ENCODE measurements at places on chromosomes 16 and 17.

DNA sequence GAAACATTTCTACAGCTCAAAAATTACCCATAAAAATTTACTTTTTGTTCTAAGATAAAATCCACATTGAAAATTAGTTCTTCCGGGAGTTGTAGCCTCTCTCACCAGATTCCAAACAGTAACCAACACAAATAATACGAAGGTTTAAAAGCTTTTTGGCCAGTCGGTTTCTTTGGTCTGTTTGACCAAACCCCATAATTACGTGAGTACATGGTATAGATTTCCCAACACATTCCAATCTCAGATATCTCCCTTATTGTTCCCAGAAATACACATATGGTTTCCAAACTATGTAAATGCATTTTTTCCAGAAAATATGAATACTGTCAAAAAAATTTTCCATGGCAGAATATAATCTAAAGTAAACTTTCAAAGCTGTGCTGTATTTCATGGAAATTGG is 722.0 kb downstream of the KCNJ2 start:
- DNase-seq, result no peak

GRCh38 chr17:78368348-78368747 is 8.5 kb upstream of the SOCS3 start:
- no peak for DNase-seq

GRCh38 chr16:85394456-85395206 is 218.5 kb upstream of the GSE1 start:
- DNase-seq, result no peak

DNA sequence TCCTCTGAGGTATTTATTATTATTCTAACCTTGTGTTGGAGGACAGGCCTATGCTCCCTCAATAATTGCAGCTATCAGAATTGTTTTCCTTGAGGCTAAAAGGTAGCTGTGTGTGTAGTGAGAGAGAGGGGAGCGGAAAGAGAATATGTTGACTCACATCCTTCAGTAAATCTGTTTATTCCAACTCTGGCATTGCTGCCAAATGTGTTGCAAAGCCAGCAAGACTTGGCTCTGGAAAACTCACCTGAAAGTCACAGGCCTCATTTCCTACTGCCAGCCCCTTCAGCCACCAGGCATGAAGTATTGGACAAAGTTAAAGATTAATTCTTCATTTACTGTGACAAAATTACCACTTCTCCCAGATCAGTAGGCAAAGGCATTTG is 9.6 kb downstream of the CA10 start:
- DNase-seq, result no peak

GRCh38 chr16:2785101-2785991 is 2.0 kb downstream of the PRSS33 start:
- DNase-seq, result no peak

GRCh38 chr17:2899906-2900305 is 103.7 kb downstream of the RAP1GAP2 start:
- no peak for DNase-seq

- no peak for DNase-seq
Observed at GRCh38 chr16:83472776-83473501, 334.8 kb upstream of the HSBP1 start.

- DNase-seq, result no peak
Observed at GRCh38 chr17:67636834-67637520, 80.8 kb upstream of the NOL11 start.

DNA sequence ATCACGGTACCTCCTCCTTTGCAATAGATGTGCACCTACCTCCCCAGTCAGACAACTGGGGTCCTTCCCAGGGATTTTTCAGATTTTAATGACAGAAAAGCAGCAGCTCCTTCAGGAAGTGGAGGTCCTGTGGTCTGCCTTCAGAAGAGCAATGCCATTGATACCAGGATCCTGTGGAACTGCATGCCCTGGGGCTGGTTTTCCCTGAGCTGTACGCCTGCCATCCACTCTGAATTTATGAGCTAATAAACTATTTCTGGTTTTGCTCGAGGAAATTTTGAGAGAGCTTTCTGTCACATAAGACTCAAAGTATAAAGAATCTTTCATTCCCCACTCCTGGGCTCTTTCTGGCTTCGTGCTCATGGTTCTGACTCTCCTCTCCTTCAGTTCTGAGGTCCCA is 10.0 kb upstream of the CCL23 start:
- DNase-seq, result no peak

DNA sequence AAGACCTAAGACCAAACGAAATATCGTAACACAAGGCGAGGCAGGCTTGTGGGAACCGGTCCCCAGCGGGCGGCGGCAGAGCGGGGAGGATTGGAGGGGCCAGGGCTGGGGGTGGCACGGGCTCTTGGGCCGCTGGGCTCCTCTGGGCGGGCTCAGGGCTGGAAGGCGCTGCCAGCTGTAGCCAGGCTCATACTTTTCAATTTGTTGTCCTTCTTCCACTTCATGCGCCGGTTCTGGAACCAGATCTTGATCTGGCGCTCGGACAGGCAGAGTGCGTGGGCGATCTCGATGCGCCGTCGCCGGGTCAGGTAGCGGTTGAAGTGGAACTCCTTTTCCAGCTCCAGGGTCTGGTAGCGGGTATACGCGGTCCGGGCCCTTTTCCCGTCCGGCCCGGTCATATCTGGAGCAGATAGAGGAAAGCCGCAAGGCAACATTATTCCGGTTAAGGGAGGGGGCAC is 1.5 kb downstream of the HOXB5 start:
- no peak for DNase-seq

GRCh38 chr17:72790190-72790589 is 302.3 kb downstream of the SLC39A11 start:
- DNase-seq, result no peak

DNA sequence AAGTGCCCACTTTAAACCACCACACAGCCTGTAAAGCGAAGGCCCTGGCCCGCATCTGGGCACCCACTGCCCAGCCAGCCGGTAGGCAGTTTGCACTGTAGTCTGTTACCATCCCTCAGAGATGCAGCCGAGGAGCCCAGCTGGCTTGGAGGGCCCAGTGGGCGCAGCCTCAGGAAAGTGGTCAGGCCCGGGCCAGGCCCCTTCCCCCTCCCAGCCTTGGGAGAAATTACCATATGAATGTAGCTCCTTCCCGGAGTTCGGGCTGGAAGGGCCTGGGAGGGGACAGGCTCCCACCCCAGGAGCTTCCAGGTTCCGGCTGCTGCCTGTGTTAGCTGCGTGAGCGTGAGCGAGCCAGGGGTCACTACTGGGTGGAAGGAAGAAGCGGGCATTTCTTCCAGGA is 325.4 kb downstream of the SEC14L1 start:
- DNase-seq, result no peak

GRCh38 chr17:74490716-74491115 is 24.3 kb downstream of the CD300A start:
- DNase-seq, result no peak

DNA sequence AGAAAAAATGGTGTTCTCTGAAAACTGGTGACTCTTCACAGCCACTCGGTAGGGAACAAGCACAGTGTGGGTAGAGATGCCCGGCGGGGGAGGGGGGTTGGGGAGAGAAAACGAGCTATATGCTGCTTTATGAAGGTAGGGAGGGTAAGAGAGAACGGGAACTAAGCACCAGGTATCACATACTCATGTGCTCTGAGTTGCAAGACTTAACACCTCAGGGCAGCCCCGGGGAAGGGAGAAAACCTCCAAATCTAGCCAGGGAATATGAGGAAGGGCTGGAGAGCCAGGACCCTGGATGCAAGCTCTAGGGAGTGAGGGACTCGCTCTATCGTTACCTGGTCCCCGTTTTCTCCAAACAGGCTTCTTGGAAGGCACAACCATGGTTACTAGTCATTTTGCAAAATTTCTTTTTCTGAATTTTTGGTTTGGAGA is 35.3 kb downstream of the HIC1 start:
- no peak for DNase-seq

DNA sequence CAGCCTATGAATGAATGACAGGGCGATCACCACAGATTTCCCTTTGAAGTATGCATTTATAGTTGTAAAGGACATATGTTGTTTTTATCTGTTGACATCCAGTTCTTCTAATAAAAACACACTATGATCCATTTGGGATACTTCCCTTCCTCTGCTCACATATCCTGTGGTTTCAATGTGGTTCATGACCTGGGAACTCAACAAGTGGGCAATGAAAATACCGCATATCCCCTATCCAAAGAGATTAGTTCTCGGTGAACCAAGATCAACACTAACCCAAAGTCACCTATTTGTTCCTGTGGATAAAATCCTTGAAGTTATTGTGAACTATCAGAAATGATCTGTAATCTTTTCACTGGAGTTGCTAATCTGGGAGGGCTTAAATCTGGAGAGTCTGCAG is 16.0 kb downstream of the ABCA8 start:
- no peak for DNase-seq

DNA sequence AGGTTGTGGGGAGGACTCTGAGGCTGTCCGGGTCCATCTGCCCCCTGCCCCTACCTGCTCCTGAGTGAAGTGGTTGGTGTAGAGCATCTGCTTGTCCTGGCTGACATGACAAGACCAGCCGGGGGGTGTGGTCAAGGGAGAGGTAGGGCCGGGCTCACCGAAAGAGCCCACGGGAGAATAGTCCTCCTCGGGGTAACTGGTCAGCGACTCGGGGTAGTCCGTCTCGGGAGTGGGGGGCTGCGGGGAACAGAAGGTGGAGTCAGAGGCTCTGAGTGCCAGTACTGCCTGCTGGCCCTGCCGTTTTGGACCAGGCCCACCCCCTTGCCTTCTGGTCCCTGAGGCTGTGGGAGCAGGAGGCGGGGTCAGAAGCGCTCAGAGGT is 27.8 kb downstream of the ARHGAP27 start:
- DNase-seq, result no peak

DNA sequence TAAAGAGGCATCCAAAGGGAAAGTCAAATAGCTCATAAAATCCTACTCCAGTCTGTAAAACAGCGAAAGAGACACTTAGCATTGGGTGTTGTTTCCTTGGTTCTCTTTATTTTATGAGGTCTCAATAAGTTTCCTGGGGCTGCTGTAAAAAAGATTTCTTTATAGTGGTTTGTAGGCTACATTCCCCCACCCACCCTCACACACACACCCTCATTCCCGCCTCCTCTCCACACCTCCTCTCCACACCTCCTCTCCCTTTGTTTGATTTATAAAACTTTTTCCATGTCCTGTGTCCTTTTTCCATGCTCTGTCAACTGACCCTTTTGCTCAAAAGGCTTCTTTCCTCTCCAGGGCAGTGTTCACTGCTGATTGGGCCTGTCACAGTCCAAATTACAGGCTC is 178.9 kb upstream of the SOX9 start:
- DNase-seq, result no peak

DNA sequence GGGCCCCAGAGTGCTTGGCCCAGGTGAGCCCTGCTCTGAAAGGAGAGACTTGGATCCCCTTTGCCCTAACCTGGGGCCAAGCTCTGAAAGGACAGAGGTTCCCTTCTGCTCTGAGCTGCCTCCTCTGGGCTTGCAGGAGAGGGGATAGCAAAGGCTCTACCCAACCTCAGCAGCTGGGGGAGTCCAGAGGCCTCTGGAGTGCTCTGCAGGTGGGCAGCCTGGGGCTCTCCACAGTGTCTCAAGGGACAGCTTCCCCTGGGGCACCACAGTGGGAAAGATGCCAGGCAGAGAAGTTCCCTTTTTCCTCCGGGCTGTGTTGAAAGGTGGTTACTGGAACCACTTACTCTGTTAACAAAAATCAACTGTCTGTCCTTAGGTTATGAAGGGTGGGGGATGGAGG is 48.2 kb upstream of the MGAT5B start:
- DNase-seq, result no peak

- no peak for DNase-seq
Observed at GRCh38 chr17:9022573-9023391, 1.5 kb downstream of the NTN1 start.

DNA sequence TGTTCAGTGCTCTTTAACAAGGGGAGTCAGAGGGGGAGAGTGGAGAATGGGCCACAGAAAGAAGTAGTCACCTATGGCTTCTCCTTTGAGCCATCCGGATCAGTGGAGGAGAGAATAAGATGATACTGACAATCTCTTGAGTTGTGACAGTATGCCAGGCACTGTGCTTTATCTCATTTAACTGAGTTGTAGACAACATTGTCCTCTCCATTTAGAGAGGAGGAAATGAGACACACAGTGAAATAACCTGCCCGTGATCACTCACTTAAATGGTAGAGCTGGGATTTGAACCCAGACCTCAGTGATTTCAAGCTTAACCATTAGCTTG is 17.8 kb upstream of the EEF2K start:
- no peak for DNase-seq

- no peak for DNase-seq
Observed at GRCh38 chr16:89375021-89375420, 115.3 kb downstream of the ANKRD11 start.

- no peak for DNase-seq
Observed at GRCh38 chr17:75763613-75764416, 1.2 kb downstream of the GALK1 start.

DNA sequence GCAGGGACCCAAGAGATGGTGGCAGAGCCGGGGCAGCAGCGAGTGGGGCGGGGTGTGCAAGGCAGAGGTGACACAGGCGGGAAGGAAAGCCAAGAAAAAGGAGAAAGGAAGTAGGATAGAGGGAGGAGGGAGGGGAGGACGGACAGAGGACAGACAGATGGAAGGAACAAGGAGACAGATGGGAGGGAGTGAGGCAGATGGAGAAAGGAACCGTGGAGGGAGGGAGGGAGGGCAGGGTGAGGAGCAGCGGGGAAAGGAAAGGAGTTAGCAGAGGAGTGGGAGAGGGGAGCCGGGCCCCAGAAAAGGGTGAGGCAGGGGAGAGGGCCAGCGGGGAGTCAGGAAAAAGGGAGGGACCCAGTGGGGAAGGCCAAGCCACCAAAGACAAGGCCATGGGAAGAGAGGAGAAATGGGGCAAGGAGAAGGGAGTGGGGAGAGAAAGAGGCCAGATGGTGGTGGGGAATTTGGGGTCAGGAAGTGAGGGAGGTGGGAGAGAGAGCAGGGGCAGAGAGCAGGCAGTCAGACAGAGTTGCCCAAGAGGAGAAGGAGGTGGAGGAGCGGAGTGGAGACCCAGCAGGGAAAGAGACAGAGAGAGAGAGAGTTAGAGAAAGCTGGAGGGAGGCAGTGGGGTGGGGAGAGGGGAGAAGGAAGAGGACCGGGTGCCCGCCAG is 13.2 kb upstream of the ASGR1 start:
- DNase-seq, result no peak

- DNase-seq, result no peak
Observed at GRCh38 chr17:7056386-7056785, 12.5 kb upstream of the SLC16A11 start.

DNA sequence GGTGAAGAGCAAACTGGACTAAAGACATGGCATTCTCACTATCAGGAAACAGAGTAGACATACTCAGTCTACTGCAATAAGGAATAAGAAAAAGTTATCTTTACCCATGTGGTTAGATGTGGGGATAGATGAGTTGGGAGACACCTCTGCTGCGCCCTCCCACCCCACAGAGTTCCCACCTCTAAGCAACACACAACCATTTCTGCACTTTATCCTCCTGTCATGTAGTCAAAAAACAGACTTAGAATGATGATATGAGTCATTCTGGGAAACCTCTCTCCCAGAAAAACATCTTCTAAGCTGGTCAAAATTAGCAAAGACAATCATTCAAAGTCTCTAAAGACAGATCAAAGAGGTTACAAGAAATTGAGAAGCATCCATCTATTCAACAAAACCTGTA is 94.9 kb downstream of the CACNG1 start:
- DNase-seq, result no peak

GRCh38 chr17:44258811-44259351 is 9.1 kb downstream of the SLC4A1 start:
- no peak for DNase-seq
